A549 treated with CORT108297 at 1 μM for 4 hours (cell line): ENCODE measurements at places on chromosomes 16 and 17. TPM values are rescaled to one million over a fixed set of nuclear protein-coding genes. Genes with fewer than 3 reads are reported as not detected.

The NPIPA8 gene
- total RNA-seq: 0.95 to 1.8 TPM (median 1.5 TPM) in 5 replicates

The SMIM5 gene
- 0.31 to 0.72 TPM (median 0.70 TPM) in 5 replicates for total RNA-seq

The EFCAB5 gene
- 0.16 to 0.59 TPM (median 0.46 TPM) in 5 replicates for total RNA-seq

The CORO1A gene
- total RNA-seq: 2.6 to 3.7 TPM (median 2.8 TPM) in 5 replicates

The TAT gene
- total RNA-seq: 0.02 to 0.05 TPM (median 0.03 TPM) in 3 of 5 replicates, not detected in the others

The TBC1D28 gene
- not detected in 5 replicates for total RNA-seq

The PRKCB gene
- total RNA-seq: 0.15 to 0.32 TPM (median 0.22 TPM) in 5 replicates

The CLDN6 gene
- total RNA-seq: 0.30 to 0.53 TPM (median 0.35 TPM) in 5 replicates

The SLC16A6 gene
- 0.31 to 0.62 TPM (median 0.51 TPM) in 5 replicates for total RNA-seq
